ENCODE measurements at places on chromosomes 7 and 10.
A peak's percentile ranks its signal among the peaks of the same experiment; 100 is the strongest.

DNA sequence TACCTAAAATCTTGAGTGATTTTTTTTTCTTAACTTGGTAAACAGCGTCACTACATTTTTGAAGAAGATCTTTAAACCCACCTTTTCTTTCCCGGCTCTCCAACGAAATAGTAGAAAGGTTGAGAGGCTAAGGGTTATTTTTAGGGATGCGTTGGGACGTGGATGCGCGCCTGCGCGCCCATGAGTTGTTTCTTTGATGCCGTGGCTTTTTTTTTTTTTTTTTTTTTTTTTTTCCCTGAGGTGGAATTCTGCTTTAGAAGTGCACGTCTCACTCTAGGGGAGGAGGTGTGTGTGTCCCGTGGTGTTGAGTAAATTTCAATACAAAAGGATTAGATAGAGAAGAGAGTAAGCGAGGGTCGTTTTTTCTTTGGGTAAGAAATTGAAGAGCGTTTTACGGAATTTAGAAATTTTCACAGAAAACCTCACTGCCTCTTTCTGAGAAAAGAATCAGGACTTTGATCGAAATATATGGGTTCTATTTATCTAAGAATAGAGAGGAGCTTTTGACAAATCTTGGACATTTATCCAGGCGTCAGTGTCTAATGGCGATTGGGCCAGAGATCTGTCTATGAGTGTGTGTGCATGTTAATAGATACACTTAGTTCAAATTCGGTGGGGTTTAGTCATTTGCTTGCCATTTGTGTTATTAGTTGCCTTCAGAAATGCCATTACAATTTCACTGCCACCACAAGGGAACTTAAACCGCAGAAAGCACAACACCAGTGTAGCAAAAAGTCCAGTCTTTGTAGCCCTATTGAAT is 1.2 kb upstream of the SP8 start:
- no peak for DNase-seq

DNA sequence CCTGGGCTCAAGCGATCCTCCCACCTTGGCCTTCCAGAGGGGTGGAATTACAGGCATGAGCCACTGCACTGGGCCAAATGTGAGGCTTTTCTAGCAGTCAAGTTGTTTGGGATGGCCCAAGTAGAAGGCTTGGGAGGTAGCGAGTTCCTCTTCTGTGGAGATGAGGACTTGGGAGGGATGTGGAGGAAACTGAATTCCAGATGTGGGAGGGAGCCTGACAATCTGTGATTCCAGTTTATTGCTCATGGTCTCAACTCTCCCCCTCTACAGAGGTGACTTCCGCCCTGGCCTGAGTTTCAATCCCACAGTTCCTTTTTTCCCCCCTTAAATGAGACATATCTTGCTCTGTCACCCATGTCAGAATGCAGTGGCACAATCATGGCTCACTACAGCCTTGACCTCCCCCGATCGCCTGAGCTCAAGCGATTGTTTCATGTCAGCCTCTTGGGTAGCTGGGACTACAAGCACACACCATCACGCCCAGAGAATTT is 3.4 kb downstream of the STYXL1 start:
- no peak for DNase-seq

DNA sequence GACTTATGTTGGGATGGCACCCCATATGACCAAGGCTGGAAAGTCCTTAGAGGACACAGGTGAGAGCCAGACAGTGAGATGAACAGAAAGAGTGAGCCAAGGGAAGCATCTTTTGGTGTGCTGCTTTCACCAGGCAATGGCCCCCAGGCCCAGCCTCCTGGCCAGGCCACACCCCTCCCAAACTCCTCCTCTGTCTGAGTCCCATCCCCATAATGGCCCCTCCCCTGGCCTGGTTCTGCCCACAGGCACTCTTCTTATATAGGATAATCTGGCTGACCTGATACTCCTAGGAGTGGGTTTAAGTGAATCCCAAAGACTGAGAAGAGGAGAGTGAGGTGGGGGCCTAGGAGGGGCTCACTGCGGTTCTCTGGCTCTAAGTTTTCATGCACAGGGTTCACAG is 252.5 kb downstream of the RPS24 start:
- DNase-seq, result no peak

DNA sequence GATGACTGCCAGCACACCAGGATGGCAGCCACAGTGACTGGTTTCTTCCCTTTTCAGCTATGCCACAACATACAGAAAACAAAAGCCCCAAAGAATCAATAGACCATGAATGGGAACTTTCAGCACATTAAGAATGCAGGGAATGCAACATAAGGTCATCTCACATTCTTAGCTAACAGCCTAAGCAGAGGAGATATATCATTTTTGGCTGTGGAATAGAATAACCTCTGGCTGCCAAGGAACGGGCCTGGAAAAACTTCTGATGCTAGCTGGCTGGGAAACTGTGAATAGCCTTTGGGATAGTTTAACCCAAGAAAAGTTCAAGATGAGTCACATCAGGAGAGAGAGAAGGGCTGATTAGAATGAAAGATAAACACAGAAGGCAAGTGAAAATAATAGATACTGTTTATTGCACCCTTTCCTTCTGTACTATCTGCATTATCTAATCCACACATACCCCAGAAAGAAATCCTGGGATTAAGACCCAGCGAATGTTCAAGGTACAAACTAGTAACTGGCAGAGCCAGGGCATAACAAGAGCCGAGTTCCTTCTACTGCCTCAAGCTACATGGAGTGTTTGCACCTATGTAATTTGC is 169.2 kb downstream of the SEMA3A start:
- DNase-seq, result peak; percentile 94

DNA sequence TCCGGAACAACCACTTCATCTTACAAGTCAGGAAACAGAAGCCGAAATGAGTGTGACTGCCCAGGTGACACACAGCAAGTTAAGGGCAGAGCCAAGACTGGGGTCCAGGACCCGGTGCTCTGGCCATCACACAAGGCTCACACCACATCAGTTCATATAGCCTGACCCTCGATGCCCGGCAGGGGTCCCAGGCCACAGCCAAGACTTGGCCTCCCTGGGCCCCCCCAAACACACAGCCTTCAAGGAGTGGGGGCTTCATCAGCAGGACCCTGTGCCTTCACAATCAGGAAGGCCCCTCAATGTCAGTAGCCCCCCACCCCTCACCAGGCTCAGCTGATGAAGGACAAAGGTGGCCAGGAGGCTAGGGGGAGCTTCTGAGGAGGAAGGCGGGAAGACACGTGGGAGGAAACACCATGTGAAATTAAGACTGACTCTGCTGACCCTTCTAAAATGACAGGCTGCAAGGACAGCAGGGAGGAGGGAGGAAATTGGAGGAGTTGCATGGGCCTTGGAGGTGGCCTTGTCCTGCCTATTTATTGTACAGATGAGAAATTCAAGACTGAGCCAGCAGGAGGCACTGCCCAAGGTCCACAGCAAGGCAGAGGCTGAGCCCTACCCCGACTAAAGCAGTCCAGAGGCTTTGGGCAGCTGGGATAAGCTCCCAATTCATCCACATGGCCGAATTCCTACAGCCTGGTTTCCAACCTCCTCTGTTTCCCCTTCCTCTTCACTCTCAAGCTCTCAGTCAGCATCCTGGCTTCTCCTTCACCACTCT is 216.1 kb upstream of the ZMIZ1 start:
- DNase-seq, result no peak

GRCh38 chr10:89201345-89202032 is 5.6 kb downstream of the CH25H start:
- no peak for DNase-seq

DNA sequence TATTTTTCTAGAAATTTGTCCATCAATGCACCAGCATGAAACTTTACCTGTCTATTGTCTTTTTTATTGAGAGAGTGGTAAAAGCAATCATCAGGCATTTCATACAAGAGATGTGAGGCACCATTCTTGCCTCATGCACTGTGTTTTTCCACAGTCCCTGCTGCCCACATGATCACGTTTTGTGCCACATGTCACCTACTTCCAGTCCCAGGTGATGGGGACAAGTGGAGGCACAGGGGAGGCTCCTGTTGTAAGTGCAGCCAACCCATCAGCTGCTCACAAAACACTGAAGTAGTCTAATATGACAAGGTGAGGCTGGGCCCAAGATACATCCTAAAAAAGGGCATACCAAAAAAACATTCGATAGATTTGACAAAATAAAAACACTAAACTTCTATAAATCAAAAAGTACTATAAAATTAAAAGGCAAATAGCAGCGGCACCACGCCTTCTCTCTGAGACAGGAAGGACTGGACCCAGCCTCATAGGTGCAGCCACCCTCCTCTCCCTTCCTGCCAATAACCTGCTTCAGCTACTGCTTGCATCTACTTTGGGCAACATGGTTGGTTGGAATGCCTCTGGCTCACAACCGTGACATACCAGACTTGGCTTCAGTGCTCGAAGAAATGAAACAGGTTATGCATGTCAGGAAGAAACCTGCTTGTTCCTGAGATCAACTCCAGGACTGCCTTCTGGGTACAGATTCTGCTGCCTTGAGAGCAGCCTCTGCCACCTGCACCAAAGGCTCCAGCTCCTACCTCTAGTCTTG is 2.3 kb downstream of the ZC3HAV1L start:
- no peak for DNase-seq

- no peak for DNase-seq
Observed at GRCh38 chr7:120876922-120877321, 19.0 kb upstream of the TSPAN12 start.

DNA sequence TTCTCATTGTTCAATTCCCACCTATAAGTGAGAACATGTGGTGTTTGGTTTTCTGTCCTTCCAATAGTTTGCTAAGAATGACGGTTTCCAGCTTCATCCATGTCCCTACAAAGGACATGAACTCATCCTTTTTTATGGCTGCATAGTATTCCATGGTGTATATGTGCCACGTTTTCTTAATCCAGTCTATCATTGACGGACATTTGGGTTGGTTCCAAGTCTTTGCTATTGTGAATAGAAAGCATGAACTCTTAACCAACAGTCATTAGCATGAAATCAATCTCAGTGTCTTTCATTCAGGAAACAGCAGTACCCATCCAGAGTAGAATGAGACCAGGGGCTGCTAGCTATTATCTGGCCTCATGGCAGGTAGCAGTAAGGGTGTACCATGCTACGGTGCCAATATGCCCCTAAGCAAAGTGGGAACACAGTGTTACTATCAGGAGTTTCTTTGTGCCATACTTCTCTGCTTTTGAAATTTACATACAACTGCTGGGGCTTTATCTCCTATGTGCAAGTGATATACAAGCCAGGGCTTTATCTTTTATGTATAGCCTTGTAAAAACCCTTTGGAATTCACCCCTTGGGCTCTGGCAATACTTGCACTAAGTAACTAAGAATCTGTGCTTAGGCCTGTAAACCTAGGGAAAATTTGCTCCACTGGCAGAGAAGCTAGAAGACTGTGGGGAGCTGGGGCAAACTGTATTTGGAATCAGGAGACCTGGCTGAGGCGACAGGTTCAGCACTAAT is 5.4 kb downstream of the PON2 start:
- DNase-seq, result no peak

DNA sequence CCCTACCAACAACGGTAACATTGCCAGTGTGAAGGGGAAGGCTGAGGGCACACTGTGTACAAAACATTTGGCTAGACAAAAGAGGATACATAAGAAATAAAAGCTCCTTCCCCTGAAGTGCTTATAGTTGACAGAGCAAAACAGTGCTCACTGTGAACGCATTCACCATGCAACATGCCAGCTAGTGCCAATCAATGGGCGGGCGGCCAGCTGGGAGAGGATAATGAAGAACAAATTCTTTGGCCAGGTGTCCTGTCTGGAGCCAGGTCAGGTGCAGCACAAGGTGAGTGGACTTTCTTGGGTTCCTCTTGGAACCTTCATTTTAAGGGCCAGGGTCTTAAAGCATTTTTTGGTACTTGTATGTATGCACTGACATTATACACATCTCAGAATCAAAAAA is 106.1 kb downstream of the ICA1 start:
- no peak for DNase-seq

GRCh38 chr7:101859411-101860106 is 42.1 kb downstream of the CUX1 start:
- no peak for DNase-seq

- no peak for DNase-seq
Observed at GRCh38 chr10:59096631-59097030, 79.8 kb upstream of the PHYHIPL start.

GRCh38 chr10:88066319-88066718 is 202.9 kb downstream of the PTEN start:
- no peak for DNase-seq

DNA sequence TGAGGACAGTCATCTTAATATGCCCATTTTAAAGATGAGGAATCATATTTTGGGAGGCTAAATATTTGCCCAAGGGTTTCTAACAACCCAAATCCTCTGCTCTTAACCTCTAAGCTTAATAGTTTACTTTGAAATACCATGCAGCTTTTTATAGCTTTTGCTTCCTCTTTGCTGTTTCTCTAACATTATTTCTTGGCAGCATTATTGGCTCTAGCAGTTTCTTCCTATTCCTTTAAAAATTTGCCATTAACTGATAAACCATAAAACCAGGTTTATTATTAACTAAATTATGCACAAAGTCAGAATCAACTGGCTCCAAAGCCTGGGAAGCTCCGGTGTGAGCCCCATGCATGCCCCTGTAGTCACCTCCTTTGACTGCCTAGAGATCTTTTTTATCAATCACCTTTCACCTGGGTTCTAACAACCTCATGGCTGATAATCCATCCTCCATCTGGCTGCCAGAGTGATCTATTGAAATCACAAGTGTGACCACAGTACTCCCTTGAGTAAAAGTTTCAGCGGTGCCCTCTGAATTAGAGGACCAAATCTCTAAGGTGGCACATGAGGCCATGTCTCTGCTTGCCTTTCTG is 62.4 kb downstream of the ITGB8 start:
- DNase-seq, result no peak

- DNase-seq, result no peak
Observed at GRCh38 chr7:154587792-154588191, 415.1 kb downstream of the PAXIP1 start.

GRCh38 chr7:65239707-65240352 is 133.8 kb upstream of the ZNF92 start:
- DNase-seq, result no peak

DNA sequence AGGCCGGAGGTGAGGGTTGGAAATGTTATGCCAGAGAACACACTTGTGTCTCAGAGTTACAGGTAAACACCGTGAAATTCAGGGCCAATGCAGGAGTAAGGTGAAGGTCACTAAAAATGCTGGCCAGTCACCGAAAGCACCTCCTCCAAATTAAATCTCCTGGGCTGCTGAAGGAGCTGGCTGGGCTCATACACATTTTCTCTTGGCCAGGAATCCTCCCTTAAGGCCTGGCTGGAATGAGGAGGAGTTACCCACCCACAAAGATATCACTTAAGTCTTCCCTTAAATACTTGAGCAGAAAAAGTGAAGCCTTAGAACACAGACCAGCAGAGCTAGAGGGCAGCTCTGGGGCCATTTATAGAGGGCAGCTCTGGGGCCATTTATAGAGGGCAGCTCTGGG is 46.3 kb downstream of the HTRA1 start:
- no peak for DNase-seq

DNA sequence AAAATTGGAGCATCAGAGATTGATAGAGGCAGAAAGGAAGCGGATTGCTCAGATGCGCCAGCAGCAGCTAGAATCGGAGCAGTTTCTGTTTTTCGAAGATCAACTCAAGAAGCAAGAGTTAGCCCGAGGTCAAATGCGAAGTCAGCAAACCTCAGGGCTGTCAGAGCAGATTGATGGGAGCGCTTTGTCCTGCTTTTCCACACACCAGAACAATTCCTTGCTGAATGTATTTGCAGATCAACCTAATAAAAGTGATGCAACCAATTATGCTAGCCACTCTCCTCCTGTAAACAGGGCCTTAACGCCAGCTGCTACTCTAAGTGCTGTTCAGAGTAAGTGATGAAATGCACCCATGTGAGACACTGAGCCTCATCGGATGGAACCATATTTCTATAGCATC is 33.1 kb downstream of the STAMBPL1 start:
- DNase-seq, result no peak

Data from AG04449 (cell line).